Type B pancreatic cell (in vitro differentiated cells): ENCODE measurements at places on chromosomes 13 and 19.

DNA sequence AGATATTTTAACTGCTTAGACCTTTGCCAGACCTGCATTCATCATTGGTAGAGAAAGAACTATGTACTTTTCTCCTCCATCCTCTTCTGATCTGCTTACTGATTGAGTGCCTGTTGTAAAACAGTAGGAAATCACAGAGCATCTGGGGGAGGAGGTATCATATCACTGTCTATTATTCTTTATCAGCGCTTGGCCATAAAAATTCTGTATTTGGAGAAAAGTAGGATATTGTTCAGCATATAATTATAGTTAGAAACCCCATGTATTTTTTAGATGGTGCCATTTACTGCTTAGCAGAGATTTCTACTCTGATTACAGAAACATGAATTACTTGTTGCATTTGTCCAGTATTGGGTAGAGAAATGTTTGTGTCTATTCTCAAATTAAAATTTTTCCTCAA, 62.4 kb downstream of the URI1 start:
- DNase-seq = no peak

DNA sequence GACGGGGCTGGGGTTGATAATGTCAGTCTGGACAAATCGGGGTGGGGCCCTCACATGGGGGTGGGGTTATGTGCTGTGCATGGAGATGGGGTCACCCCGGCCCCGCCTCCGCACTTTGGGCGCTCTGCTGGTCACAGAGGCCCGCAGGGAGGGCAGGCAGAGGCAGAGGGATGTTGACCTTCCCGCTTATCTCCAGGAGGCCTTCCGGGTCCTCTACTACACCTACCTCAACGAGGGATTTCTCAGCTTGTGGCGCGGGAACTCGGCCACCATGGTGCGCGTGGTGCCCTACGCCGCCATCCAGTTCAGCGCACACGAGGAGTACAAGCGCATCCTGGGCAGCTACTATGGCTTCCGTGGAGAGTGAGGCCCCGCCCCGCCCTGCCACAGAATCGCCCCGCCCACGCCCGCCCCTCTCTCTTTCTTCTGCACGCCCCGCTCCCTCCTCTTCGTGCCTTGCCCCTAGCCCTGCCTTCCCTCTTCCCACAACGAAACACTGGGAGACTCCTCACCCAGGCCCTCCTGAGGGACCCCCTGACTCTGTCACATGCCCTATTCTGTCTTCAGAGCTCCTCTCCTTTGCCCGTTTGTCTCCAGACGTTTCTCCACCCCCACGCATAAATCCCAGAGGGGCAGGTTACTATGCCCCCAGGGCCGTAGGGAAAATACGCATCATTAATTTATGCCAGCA, 32.8 kb downstream of the TMEM161A start:
- no peak for DNase-seq

DNA sequence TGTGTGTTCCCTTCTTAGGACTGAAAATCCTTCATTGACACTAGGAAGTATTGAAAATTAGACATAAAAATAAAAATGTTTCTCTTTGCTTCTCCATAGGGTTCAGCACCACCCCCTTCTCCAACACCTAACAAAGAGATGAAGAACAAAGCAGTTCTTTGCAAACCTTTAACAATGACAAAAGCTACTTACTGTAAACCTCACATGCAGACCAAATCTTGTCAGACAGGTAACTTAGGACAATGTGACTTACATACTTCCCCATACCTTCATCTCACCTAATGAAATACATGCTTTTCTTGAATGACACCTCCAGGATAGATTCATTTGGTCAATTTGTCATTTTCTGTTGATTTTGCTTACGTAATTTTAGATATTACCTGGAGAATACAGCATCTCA, 99.9 kb downstream of the ZMYM2 start:
- no peak for DNase-seq

DNA sequence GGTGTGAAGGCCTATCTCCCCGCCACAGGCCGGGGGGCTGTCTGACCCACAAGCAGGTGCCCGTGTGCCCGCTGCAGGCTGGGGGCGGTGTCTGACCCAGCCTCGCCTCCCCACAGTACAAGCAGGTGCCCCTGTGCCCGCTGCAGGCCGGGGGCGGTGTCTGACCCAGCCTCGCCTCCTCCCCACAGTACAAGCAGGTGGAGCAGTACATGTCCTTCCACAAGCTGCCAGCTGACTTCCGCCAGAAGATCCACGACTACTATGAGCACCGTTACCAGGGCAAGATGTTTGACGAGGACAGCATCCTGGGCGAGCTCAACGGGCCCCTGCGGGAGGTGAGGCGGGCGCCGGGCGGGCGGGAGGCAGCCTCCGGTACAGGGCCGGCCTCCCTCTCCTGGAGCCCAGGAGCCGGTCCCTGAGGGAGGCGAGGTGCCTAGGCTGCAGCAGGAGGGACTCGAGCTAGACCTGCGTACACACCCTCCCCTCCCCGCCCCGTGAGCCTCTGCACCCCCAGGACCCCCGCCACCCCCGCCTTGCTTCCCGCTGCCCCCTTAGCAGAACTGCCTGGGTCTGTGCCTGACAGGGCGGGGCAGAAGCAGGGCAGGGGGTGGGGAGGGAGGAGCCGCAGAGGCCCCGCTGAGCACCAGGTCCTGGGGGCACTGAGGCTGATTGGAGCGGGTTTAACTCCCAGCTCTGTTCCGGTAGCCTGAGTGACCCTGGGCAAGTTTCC, 20.6 kb downstream of the HCN2 start:
- DNase-seq = no peak

GRCh38 chr13:20043207-20043925, 84.8 kb downstream of the ZMYM2 start:
- DNase-seq = no peak

DNA sequence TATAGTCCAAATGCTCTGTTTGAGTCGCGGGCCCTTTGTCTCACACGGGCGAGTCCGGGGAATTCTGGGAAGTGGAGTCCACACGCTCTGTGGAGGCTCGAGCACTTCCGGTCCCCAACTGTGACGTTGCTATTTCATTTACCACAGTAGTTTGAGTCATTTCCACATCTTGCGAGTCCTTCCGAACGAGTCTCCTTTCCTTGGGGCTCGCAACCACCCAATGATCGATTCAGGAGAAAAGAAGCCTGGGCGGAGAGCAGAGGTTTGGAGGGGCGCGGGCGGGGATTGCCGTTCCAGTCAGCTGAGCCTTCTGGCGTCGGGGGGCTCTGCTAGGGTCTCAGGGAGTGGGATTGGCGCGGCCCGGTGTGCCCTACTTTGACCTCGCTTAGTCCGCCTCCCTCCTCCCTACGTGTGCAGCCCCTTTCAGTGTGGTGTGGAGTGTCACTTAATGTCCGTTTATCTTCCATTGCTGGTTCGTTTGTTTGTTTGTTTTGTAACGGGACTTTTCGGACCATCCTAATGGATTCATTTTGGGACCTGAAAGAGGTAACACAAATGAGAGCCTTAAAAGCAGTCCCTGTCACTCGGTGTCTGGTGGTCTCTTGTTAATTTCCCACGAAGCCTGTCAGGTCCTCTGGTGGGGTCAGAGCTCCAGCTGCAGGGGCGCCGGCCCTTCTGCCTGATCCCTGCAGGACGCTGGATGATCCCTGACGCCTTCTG, at the start of gene ZNF222:
Gene ZNF222 (plus strand): TSS at position 163 of the 720 bp plus-strand sequence. CDS start 58 bp downstream, at position 221.
- DNase-seq = peak; percentile 77

GRCh38 chr19:31510635-31511034, 161.4 kb upstream of the TSHZ3 start:
- no peak for DNase-seq

DNA sequence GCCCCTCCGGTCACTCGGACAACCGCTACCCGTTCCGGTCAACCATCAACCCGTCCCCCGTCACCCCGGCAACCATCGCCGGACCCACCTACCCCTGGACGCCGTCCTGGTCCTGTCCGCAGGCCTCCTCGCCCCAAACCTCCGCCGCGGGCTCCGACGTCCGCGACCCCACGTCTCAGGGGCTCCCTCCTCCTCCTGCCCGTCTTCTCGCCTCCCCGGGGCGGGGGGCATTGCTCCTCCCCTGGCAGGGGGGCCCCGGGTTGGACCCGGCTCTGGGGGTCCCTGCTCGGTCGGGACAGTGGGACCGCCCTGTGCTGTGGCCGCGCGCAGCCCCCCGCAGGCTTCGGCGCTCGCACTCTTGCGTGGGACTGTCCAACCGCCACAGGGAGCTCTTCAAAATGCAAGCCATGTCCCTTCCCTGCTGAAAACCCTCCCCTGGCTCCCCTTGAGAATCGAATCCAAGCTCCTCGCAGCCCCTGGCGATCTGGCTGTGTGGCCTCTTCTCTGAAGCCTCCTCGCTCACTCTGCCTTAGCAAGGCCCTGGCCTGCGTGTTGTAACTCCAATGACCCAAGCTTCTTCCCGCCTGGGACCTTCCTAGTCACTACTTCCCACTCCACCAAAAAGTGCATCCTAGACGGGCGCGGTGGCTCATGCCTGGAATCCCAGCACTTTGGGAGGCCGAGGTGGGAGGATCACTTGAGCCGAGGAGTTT, 8.4 kb downstream of the EPHX3 start:
- DNase-seq = no peak

GRCh38 chr13:92963029-92963428, 263.6 kb upstream of the GPC6 start:
- DNase-seq = no peak
